T follicular helper cell (primary cell): ENCODE measurements at places on chromosomes 1 and 21.

GRCh38 chr1:37497832-37498231, 16.7 kb downstream of the MEAF6 start:
- no peak for DNase-seq

DNA sequence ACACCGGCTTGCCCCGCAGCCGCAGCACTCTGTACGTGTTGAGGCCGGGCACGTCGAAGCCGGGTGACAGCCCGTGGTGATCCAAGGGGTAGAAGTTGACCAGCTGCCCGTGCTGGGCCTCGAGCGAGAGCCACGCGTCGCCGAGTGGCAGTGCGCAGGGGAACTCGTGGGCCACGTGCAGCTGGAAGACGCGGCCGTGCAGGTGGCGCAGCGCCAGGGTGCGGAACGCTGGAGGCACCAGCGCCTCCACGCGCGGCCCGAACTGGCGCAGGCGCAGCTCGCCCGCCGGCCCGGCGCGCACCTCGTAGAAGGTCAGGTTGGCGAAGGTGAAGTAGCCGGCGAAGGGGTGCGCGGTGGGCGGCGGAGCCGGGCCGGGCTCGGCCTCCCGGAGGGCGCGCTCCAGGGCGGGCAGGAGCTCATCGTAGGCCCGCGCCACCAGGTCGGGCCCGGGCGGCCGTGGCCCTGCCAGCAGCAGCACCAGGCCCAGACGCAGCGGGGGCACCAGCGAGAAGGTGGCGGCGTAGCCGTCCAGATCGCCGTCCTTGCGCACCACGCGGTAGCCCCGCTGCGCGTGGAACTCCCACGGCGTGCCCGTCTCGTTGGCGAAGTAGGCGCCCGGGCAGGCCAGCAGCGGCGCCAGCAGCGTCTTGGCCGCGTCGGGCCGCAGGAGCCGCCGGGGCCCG, 19.5 kb downstream of the LACTBL1 start:
- DNase-seq, result no peak

DNA sequence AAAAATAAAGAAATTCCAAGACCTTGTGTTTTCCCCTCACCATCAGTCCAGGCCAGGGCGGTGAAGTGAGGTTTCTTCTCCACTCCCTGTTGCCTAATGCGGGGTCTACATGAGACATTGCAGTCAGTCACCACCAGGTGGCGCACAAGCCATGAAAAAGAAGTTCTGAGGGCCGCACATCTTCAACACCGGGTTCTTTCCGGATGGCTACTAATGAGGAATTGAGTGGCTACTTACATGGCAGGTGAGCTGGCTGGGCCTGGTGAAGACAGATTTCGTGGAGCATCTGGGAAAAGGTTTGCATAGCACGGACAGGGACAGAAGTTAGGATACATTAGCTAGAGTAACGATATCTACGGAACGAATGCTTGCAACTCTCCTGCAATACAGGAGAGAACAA, 15.8 kb upstream of the S100A11 start:
- DNase-seq, result peak; percentile 73

GRCh38 chr1:211515090-211516023, 23.4 kb upstream of the RD3 start:
- peak; percentile 55 for DNase-seq

GRCh38 chr1:206684478-206685333, at the start of gene MAPKAPK2:
Gene MAPKAPK2 (plus strand): TSS chr1:206684905. CDS start chr1:206685230, 325 bp downstream.
- peak; percentile 71 for DNase-seq
